ENCODE measurements at places on chromosomes 5 and 9.

DNA sequence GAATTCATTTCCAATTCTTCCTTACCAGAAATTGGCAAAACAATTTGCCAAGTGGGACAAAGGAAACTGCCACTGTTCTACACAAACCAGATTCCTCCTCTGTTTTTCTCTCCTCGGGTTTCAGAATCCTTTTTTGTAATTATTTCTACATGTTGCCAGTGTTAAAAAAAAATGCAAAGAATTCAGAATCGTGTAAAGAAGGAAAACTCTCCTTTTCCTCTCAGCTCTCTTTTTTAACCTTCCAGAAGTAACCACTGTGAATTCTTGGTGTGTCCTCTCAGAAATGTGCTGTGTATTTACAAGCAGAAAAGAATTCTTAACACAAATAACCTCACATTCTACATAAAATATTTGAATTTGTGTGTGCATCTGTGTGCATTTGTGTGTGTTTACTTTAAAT is 224.6 kb downstream of the DRD1 start:
- no peak for DNase-seq

GRCh38 chr9:32899761-32900160 is 101.7 kb downstream of the APTX start:
- DNase-seq = no peak

DNA sequence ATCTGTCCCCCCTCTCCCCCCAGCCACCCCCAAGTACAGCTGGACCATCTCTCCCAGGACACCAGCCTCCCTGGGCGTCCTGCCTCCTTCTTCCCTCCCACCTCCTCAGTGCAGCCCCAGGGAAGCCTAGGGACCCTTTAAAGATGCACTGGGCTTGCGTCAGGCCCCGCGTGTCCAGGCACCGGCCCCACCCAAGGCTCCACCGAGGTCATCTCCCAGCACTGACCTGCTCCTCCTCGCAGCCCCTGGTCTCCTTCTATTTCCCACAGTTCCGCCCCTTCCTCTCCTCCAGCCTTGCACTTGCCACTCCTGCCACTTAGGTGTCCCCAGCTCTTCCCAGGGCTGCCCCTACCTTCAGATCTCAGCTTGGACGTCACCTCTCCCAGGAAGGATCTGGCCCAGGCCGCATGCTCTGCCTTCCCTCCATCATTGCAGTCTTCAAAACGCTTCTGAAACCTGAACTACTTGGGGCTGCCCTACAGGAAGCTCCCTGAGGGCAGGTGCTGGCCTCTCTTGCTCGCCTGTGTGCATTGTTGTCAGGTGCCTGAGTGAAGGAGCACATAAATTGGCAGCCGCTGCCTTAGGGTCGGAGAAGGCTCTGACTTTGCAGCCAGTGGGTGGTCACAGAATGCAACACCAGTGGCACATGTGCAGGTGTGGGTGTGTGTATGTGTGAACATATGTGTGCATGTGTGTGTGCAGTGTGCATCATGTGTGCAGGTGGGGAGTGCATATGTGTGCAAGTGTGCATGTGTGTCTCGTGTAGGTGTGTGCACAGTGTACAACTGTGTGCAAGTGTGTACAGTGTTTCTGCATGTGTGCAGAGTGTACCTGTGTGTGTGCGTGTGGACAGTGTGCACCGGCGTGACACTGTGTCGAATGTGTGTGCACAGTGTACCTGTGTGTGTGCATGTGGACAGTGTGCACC is 152.9 kb downstream of the C9orf50 start:
- no peak for DNase-seq

DNA sequence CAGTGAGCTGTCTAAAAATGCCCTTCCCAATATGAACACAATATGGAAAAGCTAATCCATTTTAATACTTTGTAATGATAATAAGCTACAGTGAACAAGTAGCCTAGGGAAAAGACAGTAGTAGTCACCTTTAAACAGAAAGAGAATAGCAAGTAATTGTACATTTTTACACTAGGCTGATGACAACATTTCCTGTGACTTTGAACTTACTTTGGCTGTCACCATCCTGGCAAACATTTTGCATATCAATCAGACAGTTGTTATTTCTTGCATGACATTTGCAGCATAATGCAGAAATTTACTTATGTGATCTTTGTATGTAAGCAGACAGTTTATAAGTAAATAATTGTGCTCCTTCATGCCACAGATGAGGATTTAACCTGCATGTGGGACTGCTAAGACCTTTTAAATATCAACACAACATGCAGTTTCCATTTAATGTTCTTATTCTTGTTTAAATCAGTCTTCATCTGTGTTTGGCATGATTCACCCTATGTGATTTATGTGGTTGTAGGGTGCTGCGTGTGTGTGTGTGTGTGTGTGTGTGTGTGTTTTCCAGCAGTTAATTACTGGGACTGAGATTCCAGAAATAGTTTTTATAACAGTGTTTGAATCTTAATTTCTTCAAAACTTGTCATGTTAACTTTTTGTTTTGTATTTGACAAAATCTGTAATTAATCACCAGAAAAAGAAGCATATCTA is 997.1 kb upstream of the ARRDC3 start:
- DNase-seq = no peak

DNA sequence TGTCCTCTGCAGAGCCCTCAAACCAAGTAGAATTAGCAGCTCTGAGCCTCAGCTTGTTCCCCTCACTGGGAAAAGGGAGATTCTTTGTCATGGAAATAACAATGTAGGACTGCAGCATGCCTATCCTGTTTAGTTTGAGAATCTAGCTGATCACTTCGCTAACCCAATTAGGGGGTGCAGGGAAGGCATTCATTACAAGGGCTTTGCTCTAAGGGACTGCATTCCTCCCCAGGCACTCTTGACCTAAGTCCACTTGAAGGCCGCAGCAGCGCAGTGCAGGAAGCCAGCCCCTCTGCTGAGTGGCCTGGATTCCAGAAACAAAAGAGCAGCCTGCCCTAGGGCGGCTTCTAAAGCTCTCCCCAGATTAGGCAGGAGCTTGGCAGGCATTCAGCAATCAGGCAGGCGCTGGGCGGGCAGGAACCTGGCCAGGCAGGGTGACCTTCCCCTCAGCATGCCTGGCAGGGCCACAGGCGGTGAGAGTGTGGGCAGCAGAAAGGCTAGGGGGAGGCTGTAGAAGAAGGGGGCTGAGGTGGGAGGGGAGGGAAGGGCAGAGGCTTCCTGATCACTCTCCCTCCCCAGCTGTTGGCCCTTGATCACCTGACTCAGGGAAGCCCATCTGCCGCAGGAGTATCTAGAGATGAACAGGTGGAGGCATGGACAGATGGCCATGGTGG is 24.8 kb downstream of the CCNJL start:
- DNase-seq = peak; percentile 57

GRCh38 chr9:127633216-127633862 is 21.3 kb downstream of the STXBP1 start:
- no peak for DNase-seq

- no peak for DNase-seq
Observed at GRCh38 chr5:14245132-14245925, 102.2 kb downstream of the TRIO start.

GRCh38 chr5:143434261-143435209 is 31.0 kb upstream of the NR3C1 start:
- DNase-seq = no peak

Measured in HTR-8/SVneo (cell line).